ENCODE measurements at places on chromosomes 2 and 18.
A peak's percentile ranks its signal among the peaks of the same experiment; 100 is the strongest.

- no peak for DNase-seq
Measured at GRCh38 chr18:49013961-49014604, 63.3 kb upstream of the SMAD7 start.

DNA sequence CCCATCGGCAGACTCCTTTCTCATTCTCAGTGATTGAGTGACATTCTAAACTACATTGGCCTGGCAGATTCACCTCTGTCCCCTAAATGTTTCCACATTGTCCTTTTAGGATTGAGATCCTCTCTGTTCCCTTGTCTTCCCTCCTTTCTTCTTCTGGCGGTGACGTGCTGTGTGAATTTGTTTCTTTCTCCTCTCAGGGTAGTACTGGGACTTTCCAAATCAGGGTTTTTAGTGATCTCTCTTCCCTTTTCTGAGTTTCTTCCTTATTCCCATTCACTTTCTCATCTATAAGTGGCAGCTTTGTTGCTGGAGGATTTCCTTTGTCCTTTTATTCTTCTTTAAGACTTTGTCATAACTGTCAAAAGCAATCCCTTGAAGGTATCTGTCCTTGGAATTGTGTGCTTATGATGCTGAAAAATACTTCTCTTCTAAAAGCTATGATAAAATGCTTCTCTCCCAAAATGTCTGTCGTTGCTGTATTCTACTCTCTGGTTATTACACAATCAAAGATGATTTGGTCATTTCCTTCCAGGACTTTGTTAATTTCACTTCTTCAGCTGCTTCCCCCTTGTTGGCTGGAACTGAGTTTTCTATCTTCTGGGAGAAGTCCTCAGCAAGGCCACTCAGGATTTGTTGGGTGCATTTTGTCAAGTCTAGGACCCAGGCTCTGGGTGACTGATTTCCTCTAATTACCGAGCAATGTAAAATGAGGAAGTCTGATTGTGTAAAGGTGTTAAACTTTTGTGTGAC lies 4.9 kb upstream of the IL1B start:
- no peak for DNase-seq

DNA sequence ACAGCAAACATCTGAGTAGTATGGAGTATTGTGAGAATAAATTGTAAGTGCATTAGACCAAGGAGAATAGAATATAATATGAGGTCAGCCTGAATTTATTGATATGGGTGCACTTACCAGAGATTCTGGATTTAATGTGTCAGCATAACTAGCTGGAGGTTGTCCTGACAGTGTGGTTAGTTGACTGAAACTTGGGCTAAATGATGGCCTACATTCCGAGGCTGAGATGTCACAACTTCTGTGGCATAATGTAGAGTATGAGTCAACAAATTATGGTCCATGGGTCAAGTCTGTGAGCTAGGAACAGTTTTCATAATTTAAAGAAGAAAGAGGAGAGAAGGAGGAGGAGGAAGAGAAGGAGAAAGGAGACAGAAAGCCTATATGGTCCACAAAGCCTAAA lies 127.6 kb downstream of the QPCT start:
- no peak for DNase-seq

GRCh38 chr2:226793646-226794045 lies 6.0 kb downstream of the IRS1 start:
- no peak for DNase-seq

DNA sequence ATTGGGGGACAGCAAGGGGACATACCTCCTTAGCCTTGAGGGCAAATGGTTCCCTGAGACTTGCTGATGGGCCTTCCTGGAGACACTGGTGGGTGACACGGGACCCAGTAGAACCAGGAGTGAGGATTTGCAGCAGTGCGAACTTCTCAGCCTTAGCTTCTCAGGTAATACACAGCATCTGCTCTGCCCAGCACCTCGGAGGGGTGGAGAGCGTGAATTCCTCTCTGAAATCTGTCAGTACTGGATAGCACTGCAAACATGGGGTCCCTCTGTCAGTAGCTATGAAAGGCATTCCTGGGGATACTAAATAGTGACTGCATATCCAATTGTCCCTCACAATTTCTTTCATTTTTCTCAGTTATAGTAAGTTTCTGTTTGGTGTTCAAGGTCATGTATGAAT lies 151.7 kb downstream of the GBX2 start:
- DNase-seq, result no peak

DNA sequence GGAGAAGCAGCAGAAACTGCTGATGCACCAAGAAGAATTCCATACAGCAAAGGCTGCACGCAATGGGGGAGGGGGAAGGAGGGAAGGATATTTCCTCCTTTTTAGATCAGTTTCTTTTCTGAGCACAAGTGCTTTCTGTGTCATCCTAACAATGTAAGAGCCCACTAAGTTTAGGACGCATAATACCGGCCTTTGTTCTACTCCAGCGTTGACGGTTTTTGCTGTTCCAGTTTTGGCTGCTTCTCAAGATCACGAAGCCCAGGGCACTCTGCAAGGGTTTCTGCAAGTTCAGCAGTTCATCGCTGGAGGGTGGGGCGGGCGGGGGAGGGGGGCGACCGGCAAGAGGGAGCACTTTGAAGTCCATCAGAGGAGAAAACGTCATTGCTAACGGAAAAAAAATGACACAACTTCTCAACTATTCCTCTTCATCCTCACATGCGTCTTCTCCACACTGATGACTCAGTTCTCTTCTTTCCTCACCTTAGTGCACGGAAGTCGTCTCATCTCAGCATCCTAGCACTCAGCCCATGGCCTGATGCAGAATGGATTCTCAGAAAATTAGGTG lies 8.7 kb downstream of the FAM178B start:
- peak; percentile 16 for DNase-seq
